ENCODE measurements at places on chromosomes 6 and 20. TPM values are rescaled to one million over a fixed set of nuclear protein-coding genes. Genes with fewer than 3 reads are reported as not detected.

BTNL2 gene
- polyA plus RNA-seq: 0.43 TPM

ECI2 gene
- 58.5 TPM for polyA plus RNA-seq

HAO1 gene
- polyA plus RNA-seq: not detected

MAS1 gene
- polyA plus RNA-seq: 0.38 TPM

PAQR8 gene
- 5.8 TPM for polyA plus RNA-seq

VARS2 gene
- 32.5 TPM for polyA plus RNA-seq

RAB44 gene
- 0.08 TPM for polyA plus RNA-seq

C6orf15 gene
- not detected for polyA plus RNA-seq

TSBP1 gene
- not detected for polyA plus RNA-seq

OLIG3 gene
- polyA plus RNA-seq: not detected

ADNP gene
- polyA plus RNA-seq: 52.2 TPM

IL20RA gene
- polyA plus RNA-seq: 36.7 TPM

AARS2 gene
- polyA plus RNA-seq: 8.2 TPM

SNAP91 gene
- polyA plus RNA-seq: 0.91 TPM

SPAG4 gene
- 1.9 TPM for polyA plus RNA-seq

WFDC12 gene
- not detected for polyA plus RNA-seq

MYH7B gene
- 59.1 TPM for polyA plus RNA-seq

YIPF3 gene
- polyA plus RNA-seq: 76.1 TPM

Measured in muscle of back (tissue), 13 donors.